Breast epithelium (tissue), 4 donors: ENCODE measurements at places on chromosomes 3 and 15.

DNA sequence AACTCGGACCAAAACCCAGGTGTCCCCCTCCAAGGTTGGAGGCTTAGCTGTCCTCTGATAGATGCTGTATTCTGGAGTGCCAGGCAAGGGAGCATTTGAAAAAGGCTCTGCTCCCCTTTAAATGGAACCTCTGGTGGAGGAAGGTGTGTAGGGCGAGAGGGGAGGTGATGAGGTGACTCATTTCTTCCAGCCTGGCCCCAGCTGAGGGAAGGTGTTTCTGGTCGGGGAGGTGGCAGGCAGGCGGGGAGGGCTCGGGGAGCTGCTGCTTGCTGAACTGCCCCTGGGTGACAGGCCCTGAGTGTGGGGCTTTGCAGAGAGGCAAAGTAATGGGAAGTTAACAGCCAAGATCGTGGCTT is 18.8 kb downstream of the PSTPIP1 start:
- DNase-seq = no peak

DNA sequence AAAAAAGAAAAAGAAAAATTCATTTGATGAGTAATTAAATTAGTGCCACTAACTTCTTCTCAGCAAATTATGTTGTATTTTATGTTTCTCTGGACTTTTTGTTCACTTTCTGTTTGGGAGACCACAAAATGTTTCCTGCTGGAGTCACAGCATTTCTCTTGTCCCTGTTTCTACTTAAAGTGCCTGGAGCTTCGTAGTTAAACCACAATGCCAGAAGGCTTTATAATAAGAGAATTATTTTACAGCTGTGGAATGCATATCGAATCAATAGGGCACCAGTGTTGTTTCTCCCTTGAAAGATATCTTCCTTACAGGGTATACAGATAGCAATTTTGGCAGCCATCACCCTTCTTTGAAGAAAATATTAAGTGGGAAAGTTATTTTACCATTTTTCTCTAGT is 3.2 kb downstream of the DTWD1 start:
- no peak for DNase-seq

- no peak for DNase-seq
These were observed 515.3 kb downstream of the SOX2 start for GRCh38 chr3:182226995-182227394.

DNA sequence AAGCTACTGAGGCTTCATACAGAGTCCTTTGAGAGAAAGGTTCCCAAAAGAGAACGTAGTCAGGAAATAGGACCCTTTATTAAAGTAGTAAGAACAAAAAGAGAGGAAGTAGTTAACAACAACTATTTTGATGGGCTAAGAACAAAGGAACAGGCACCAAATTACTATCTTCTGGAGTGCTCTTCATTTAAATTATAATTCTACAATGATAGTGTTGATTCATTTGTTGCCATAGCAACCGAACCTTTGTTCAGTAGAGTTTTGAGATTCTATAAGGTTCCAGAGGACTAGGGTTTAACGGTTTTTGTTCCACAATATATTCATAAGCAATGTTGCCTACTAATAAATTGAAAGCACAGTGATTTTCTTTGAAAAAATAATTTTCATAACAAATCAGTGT is 78.8 kb downstream of the CMSS1 start:
- DNase-seq = no peak

- DNase-seq = no peak
These were observed 259.5 kb upstream of the GRM7 start for GRCh38 chr3:6601374-6601773.
